ENCODE measurements at places on chromosomes 13 and 19.

DNA sequence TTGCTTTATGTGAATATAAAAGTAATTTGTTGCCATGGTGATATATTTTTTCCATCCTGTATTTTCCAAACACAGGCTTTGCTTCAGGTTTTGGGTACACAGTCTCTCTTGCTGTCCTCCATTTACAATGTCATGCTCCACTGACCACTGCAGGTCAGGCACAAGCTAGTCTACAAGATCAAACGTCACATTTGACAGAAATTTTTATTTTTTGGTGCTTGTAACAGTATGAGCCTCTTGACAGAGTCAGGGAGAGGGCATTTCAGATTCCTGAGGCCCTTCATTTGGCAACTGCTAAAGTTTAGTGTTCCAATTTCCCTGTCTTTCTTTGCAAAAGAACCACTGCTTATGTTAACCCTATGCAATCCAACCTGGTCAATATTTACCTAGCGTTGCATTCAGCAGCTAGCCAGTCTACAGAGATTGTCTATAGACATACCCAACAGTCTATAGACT, 175.0 kb downstream of the RFC3 start:
- no peak for DNase-seq

DNA sequence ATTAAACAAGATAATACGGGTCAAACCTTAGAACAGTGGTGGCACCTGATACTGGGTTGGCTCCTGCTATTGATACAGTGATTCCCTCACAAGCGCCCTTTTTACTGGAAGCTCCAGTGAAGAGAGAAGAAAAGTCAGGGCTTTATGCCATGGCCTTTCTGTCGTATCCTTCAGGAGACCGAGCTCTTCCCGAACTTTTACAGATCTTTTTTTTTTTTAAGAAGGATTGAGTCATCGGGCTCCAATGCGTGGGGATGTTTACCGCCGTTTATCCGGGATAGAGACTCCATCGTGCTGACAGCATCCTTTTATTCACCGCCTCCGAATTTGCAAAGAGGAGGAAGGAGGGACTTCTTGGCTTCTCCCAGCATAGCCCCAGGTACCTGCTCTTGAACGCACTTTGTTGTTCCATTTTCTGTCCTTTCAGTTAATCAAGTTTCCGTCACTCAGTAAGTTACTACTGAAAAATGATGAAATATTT, 574 bp downstream of the ZNF227 start:
- no peak for DNase-seq

DNA sequence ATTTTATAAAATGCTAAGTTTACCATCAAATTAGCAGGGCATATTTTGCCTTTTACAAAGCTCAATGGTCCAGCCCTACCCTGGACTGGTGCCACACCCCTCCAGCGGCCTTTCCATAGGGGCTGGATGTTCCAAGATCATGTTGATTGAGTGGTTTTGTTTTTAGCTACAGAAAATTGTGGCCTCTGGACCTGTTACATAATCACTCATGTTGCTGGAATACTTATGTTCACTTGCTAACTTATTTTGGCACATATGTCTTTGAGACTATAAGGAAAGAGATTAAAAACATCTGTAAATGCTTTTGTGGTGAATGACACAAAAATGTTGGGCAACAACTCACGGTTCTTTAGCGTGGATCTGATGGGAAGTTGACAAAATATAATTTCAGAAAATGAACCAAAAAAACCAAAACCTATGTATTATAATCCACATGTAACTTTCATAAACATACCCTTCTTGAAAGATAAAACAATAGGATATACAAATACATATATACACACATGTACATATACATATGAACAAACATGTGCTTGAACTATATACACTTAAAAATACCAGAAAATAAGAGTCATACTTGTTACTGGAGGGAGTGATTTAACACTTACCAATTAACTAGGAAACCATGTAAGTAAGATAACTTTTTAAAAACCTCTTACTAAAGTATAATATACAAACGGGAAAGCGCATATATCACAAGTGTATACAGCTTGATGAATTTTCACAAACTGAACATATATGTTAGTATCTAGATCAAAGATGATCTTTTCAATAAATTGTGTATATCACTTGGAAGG, 46.6 kb upstream of the SLC15A1 start:
- no peak for DNase-seq

DNA sequence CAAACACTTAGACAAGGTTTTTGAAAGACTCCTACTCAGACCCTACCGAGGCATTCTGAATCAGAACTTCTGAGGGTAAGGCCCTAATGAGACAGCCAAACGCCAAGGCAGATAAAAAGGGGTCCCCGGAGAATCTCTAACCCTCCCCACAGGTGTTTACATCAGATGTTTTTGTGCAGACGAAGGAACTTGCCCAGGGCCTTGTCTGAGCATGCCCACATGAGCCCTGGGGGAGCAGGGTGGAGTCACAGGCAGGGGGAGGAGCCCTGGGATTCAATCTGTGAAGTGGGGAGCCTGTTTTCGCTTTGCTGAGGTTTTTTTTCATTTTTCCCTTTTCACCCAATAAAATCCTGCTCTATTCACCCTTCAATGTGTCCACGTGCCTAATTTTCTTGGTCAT, 61.6 kb upstream of the MED4 start:
- DNase-seq = peak; percentile 1

GRCh38 chr19:7917267-7918061, 2.7 kb upstream of the SNAPC2 start:
- DNase-seq = peak; percentile 51

DNA sequence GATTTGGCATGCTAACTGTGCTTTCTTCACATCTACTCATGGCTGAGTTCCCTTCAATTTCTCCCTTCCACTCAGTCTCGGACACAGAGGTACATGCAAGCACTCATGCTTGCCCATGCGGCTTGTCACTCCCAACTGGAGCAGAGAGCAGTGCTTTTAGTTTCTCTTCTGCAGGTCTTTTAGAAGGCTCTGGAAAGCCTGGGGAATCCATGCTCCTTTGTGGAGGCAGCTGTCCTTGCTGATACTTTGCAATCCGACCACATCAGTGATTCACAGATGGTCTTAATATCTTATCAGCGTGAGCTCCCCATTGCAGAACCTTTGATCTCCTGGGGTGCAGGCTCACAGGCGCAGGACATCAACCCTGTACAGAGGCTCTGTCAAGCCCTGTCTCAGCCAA, 203.9 kb downstream of the COL4A1 start:
- DNase-seq = no peak
